ENCODE measurements at places on chromosomes 7 and 10.
A peak's percentile ranks its signal among the peaks of the same experiment; 100 is the strongest.

- no peak for DNase-seq
Observed at GRCh38 chr7:8615019-8615418, 181.6 kb downstream of the NXPH1 start.

- no peak for DNase-seq
Observed at GRCh38 chr7:127988751-127989150, 42.5 kb downstream of the LRRC4 start.

DNA sequence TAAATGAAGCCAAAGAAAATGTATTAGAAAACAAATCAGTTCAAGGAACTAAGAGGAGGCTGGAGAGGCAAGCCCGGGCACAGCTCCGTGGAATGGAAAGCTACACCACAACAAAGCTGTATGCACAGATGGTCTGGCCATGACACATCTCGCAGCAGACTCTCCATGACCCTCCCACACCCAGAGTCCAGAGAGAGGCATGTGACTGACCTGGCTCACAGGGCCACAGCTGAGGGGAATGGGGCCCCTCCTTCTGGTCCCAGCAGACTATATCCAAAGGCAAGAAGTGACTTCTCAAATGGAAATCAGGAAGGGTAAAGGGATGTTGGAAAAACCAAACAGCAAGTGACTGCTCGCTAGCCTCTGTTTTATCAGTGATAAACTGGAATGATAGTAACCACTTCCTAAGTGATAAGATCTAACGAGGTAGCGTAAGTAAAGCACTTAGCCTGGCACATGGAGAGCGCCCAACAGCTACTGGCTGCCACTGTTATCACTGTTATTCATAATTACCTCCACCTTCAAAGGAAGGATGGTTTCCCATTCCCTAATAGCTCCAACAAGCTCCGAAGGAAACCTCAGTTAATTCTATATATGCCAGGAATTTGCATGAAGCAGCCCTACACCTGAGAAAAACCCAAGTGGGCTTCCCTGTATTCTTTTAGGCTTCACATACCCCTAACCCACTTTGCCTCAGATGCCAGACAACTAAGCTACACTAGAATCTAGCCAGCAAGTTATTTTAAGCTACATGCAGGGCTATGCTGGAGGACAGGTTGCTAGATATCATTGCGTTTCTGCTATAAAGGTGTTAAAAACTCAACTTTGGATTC lies 8.4 kb downstream of the OSBPL3 start:
- DNase-seq: peak; percentile 49

- no peak for DNase-seq
Observed at GRCh38 chr7:157021071-157021870, 10.8 kb upstream of the MNX1 start.

- DNase-seq: no peak
Observed at GRCh38 chr10:113970641-113971040, 73.0 kb upstream of the ADRB1 start.

- DNase-seq: no peak
Observed at GRCh38 chr10:63603709-63604445, 82.7 kb downstream of the REEP3 start.

GRCh38 chr10:80110986-80111385 lies 21.5 kb upstream of the PLAC9 start:
- DNase-seq: no peak

GRCh38 chr7:83347945-83348444 lies 185.3 kb upstream of the PCLO start:
- no peak for DNase-seq

DNA sequence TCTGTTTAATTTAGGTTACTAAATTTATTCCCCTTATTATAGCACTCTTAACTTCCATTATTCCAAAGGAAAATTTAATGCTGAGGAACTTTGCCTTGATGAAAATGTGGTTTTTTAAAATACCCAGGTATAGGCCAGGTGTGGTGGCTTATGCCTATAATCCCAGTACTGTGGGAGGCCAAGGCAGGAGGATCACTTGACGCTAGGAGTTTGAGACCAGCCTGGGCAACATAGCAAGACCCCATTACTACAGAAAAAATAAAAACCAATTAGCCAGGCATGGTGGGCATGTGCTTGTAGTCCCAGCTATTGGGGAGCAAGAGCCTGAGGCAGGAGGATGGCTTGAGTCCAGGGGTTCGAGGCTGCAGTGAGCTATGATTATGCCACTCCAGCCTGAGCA lies 32.4 kb downstream of the TMEM243 start:
- DNase-seq: no peak

GRCh38 chr7:24734306-24734705 lies 23.0 kb downstream of the GSDME start:
- DNase-seq: no peak

DNA sequence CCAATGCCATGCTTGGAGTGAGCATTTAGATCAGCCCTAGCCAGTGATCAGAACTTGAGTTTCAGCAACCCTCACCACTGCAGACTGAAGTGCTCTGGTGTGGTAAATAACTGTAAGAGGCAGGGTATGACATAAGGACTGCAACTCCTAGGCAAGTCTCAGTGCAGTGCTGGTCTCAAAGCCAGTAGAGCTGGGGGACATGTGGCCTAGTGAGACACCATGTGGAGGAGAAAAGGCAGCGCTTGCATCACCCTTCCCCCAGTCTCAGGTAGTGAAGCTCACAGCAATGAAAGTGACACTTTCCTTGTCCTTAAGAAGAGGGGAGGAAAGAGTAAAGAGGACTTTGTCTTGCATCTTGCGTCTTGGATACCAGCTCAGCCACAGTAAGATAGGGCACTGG lies 386.8 kb upstream of the POT1 start:
- DNase-seq: no peak

DNA sequence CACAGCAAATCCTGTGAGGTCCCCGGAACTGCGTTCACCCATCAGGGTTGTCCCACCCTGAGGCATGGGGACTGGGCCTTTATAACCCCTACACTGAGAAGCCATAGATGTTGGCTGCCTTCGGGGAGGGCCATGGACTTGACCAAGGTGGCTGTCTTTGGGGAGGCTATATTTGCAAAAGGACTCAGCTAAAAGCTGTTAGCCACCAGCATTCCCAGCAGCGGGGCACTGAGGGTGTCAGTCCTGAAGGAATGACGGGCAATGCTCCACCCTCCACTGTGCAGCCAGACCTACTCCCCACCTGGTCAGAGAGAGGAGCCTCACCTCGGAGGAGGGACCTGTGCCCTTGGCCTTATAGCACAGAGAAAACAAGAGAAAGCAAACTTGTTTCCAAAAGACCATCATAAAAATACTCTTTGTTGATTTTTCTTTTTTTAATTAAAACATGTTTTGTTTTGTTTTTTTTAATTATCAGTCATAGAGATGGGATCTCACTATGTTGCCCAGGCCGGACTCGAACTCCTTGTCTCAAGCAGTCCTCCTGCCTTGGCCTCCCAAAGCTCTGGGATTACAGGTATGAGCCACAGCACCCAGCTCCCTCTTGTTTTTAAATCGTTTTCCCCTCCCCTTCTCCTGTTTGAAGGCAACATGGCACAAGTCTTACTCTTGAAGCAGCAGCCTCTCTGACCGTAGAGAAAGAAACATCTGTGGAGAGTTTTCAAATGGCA lies 26.7 kb upstream of the CUX1 start:
- no peak for DNase-seq

DNA sequence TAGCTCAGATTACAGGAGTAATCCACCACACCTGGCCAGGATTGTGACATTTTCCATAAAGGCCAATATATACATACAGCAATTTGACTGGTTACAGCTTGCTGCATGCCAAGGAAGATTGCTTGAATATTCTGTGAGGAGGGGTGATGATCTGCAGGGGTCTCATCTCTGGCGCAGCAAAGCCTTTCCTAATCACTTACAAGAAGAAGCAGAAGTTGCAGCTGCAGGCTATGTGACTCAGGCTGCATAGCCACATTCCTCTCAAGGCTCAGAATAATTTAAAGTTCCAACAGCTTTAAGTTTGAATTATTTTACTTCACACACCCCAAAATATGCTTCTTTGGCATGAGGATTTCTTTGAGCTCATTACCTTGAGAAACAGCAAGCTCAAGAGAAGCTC lies 11.4 kb upstream of the RASGEF1A start:
- DNase-seq: no peak

- DNase-seq: no peak
Observed at GRCh38 chr10:68043030-68043429, 32.1 kb downstream of the HERC4 start.

DNA sequence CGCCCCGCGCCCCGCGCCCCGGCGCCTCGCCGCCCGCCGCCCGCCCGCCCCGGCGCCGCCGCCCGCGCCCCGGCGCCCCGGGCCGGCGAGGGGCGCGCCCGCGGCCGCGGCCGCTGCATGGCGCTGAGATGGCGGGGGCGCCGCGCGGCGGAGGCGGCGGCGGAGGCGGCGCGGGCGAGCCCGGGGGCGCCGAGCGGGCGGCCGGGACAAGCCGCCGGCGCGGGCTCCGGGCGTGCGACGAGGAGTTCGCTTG lies 174 bp downstream of the ADCY1 start:
- no peak for DNase-seq

GRCh38 chr7:20347680-20348079 lies 17.0 kb downstream of the ITGB8 start:
- no peak for DNase-seq

DNA sequence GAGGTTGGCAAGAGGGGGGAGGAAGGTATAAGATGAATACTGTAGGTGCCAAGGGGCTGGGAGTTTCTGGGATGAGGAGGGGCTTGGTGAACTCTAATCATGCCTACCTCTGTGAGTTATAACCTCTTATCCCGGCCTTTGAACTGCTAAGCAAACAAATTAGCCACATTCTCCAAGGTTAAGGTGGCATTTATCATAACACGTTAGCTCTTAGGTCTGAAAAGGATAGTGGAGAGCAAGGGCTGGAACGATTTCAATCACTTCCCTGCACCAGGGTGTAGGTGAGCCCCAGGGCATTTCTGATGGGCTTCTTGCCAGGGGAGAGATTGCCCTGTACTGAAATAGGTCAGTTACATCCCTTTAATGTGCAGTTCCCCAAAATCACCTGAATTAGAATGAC lies 28.6 kb upstream of the DMBT1 start:
- DNase-seq: no peak
